Cardiac atrium fibroblast (primary cell): ENCODE measurements at places on chromosomes 13 and 19. TPM values are rescaled to one million over a fixed set of nuclear protein-coding genes. Genes with fewer than 3 reads are reported as not detected.

AP1M2 gene
- total RNA-seq = not detected in 2 replicates

OR7C1 gene
- total RNA-seq = not detected in 2 replicates

SLC7A9 gene
- total RNA-seq = 1.3 TPM in 1 of 2 replicates, not detected in the other

PRR36 gene
- not detected in 2 replicates for total RNA-seq

DKKL1 gene
- 0.36 TPM in 1 of 2 replicates, not detected in the other for total RNA-seq

ZNF418 gene
- total RNA-seq = 1.3 and 1.6 TPM in 2 replicates

RPS19 gene
- 2,053 and 3,233 TPM in 2 replicates for total RNA-seq

SPTBN4 gene
- 0.90 and 3.2 TPM in 2 replicates for total RNA-seq

CNN1 gene
- total RNA-seq = 3.2 and 3.6 TPM in 2 replicates

ZNF284 gene
- total RNA-seq = 2.4 and 4.0 TPM in 2 replicates

IFNL4 gene
- total RNA-seq = not detected in 2 replicates

ATP4A gene
- not detected in 2 replicates for total RNA-seq

AMH gene
- 0.32 TPM in 1 of 2 replicates, not detected in the other for total RNA-seq

URAD gene
- total RNA-seq = not detected in 2 replicates

IGLON5 gene
- total RNA-seq = 0.32 and 0.90 TPM in 2 replicates
